ENCODE measurements at places on chromosomes 16 and 17.
A peak's percentile ranks its signal among the peaks of the same experiment; 100 is the strongest.

GRCh38 chr16:48126801-48127644 lies 28.8 kb downstream of the ABCC12 start:
- DNase-seq, result no peak

DNA sequence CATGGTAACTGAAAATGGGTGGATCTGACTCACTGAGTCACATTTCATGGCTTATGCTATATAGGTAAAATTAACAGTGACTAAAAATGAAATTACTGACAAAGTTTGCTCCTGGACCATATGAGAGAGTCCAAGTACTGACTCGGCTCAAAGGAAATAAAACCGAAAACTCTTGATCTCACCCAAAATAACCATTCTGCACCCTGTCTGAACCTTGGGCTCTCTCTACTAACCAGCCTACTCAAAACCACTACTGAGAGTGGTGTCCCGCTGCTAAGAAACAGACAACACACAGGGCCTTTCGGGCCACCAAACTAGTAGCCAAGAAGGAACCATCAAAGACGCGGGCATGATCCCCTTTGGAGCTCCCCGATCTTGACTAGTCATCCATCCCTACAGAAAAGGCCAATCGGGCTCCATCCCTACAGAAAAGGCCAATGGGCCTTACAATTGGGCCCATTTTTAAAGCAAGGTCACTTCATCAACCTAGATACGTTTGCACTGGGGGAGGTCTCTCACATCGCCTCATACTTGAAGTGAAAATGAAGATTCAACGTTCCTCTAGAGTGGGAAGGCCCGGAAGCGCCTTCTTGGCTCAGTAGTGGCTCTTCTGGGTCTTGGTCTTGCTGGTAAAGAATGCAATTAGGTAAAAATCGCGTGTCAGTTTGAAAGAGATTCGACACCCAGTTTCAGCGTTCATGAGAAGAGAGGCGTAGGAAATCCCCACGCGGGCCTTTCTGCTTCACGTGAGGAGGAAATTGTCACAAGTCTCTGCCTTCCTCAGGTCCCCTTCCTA lies 720 bp upstream of the ZPBP2 start:
- peak; percentile 80 for DNase-seq

DNA sequence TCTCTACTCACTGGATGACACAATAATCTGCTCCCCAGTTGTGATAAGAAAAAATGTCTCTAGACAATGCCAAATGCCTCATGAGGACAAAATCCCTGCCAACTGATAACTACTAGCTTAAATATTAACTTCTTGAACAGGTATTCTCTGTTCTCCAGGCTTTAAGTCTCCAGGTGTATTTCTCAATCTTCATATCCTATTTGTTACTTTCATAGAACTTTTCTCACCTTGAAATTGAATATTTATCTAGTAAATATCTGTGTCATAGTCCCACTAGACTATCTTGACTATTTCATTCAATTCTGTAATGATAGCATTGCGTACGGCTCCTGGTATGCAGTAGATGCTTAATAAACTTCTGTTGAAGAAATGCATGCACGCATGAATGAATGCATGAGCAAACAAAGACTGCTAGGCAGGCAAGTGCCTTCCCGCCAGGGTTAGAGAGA lies 15.9 kb downstream of the HSD17B2 start:
- DNase-seq, result no peak

DNA sequence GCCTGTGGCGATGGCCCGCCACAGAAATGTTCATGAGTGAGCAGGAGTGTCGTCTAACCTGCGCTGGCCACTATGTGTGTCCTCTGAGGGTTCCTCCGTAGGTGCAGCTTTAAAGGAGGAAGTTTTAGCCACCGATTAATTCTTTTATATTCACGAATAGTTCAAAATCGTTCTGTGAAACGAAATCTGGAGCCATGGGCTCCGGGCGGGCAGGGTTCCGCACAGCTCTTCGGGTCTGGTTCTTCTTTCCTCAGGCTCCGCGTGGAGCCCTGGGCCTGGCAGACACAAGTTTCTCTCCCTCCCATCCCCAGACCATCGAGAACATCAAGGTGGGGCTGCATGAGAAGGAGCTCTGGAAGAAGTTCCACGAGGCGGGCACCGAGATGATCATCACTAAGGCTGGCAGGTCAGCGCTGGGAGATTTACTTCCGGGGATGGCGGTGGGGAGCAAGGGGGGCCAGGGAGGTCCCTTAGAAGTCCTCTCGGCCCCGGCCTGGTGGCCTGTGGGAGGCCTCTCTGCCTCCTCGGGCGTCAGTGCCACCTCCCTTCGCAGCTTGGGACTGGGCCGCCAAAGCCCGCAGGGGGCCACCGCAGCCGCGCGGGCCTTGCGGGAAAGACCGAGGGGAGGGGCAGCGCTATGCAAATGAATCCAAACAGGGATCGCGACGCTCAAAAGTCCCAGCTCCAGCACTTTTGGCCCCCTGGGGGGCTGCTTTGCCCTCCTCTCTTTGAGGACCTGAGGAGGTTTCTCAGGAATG lies 5.2 kb downstream of the TBX4 start:
- no peak for DNase-seq

GRCh38 chr16:77960766-77961165 lies 61.6 kb upstream of the CLEC3A start:
- DNase-seq, result no peak

- DNase-seq, result no peak
These were observed 19.5 kb downstream of the RAP1GAP2 start for GRCh38 chr17:2815781-2816185.

GRCh38 chr17:82127315-82127595 lies 29.2 kb upstream of the FASN start:
- DNase-seq, result no peak

DNA sequence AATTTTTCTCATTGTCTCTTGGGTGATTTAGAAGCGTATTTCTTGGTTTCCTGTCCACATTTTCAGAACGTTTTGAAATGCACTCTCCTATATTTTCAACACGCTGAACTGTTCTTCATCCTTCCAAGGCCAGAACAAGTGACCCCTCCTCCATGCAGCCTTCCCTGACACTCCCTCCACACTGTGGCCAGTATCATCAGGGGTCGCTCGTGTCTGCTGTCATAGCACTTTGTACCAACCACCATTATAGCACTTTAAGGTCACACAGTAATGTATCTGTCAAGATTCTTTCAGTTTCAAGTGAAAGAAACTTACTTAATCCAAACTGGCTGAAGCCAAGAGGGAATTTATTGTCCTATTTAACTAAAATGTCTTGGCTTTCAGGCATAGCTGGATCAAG lies 17.5 kb upstream of the IL21R start:
- DNase-seq, result no peak

- DNase-seq, result no peak
These were observed 41.5 kb upstream of the ETV4 start for GRCh38 chr17:43587647-43588046.

GRCh38 chr16:90002759-90003158 lies 16.5 kb downstream of the DBNDD1 start:
- no peak for DNase-seq

GRCh38 chr17:62718429-62718828 lies 89.7 kb downstream of the MARCHF10 start:
- no peak for DNase-seq

GRCh38 chr16:50809561-50809960 lies 67.7 kb downstream of the CYLD start:
- DNase-seq, result no peak

- DNase-seq, result peak; percentile 28
These were observed 61.4 kb downstream of the ZNF18 start for GRCh38 chr17:11935734-11936406.

- peak; percentile 50 for DNase-seq
These were observed 825 bp downstream of the METTL9 start for GRCh38 chr16:21600031-21600773.

DNA sequence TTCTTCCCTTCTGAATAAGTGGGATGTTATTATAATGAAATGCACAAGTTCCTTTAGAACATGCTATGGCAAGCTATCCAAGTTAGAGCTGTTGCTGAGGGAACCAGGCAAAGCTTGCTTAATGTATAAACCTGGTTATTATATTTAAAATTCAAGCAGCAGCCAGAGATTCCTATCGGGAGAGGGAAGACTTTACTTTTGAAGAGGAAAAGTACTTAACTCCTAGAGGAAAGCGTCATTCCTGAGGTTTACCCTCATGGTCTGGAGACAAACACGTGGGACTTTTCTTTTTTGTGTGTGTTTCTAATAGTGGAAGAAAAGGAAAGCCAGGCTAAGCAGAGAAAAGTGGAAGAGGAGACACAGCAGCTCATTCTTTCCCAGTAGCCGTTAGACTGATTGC lies 39.9 kb upstream of the MYH10 start:
- DNase-seq, result no peak

GRCh38 chr17:64661726-64661975 lies 456 bp downstream of the SMURF2 start:
- DNase-seq, result no peak

DNA sequence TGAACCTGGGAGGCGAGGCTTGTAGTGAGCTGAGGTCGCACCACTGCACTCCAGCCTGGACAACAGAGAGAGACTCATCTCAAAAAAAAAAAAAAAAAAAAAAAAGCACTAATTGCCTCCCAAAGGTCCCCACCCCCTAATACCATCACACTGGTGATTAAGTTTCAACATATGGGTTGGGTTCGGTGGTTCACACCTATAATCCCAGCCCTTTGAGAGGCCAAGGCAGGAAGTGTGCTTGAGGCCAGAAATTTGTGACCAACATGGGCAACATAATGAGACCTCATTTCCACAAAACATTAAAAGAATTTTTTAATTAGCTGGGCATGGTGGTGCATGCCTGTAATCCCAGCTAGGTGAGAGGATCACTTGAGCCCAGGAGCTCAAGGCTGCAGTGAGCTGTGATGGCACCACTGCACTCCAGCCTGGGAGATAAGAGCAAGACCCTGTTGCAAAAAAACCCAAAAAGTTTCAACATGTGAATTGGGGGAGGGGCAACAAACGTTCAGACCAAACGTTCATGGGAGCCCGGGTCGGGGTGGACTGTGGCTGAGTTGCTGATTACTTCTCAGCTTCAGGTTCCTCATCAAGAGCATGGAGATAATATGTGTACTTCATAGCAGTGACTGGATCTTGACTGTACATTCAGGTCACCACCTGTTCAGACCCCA lies 62.1 kb upstream of the NOL11 start:
- no peak for DNase-seq

DNA sequence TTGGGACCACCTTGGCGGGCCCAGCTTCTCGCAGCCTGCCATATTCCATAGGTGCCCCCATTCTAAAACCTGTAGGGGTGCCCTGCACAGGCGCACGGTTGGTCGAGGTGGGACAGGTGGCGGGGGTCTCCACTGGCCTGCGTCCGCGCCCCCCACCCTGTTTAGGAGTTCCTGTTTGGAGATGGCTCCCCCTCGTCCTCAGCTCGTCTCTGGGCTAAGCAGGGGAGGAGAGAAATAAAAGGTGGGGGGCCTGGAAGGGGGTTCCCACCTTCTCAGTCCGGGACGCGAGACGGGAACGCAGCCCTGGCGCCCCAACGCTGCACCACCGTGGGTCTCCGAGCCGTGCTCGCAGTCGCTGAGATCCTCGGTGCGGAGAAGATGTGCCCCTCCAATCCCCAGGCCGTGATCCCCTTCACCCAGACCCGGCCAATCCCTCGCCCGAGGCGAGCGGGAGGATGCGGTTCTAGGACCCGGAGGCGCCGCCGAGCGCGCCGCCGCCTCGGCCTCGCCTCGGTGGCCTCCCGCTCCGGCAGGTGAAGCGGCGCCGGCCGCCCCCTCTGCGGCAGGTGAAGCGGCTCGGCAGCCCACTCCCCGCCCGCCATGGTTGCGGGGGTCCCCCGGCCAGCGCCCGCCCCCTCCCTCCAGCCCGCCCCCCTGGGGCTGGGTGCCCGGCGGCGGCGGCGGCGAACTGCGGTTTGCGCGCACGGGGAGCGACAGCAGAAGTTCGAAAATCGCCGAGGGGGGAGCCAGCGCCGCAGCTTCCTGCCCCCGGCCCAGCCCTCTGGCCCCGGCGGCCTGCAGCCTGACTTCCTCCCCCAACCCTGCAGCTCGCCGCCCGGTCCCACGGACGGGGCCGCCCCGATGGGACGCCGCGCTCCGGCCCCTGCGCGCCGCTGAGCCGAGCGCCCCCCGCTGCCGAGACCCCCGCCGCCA lies at the start of gene FMNL1:
FMNL1 (plus strand) TSS at position 805 of the 933 bp plus-strand sequence. CDS start 240 bp downstream, outside the sequence.
- DNase-seq, result peak; percentile 61

GRCh38 chr16:55437625-55438024 lies 41.4 kb upstream of the MMP2 start:
- no peak for DNase-seq

- DNase-seq, result no peak
These were observed 266.4 kb upstream of the RPL38 start for GRCh38 chr17:73936908-73937627.

DNA sequence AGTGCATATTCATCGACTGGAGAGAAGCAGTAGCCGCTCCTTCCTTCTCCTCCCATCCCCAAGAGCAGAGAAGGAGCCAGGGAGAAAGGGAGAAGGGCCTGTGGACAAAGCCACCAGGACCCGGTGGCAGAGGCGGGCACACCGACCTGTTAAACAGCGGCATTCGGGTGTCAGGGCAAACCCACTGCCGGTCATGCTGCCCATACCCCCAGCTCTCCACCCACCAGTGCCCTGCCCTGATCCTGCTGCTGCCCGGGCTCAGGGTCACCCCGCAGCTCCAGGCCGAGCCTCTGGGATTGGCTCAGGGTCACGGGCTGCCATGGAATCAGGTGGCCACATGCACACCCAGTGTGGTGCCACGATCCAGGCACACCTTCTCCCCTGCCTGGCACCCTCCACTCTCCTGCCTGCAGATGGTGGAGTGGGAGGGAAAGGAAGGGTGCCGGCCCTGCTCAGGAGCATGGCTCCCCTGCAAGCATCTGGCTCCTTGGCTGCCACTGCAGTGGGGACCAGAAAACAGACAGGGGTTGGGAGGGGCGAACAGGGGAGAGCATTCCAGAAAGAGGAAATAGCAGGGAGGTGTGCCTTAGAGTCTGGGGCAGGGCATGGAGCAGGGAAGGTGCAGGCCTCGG lies 18.3 kb upstream of the RASD1 start:
- DNase-seq, result no peak
